ENCODE measurements at places on chromosomes 7 and 10. TPM values are rescaled to one million over a fixed set of nuclear protein-coding genes. Genes with fewer than 3 reads are reported as not detected.

NKX1-2 gene
- total RNA-seq = not detected

KAZALD1 gene
- 4.3 TPM for total RNA-seq

COBL gene
- 0.21 TPM for total RNA-seq

CRTAC1 gene
- total RNA-seq = 0.10 TPM

CSGALNACT2 gene
- total RNA-seq = 8.4 TPM

PCLO gene
- total RNA-seq = 0.03 TPM

DNA sequence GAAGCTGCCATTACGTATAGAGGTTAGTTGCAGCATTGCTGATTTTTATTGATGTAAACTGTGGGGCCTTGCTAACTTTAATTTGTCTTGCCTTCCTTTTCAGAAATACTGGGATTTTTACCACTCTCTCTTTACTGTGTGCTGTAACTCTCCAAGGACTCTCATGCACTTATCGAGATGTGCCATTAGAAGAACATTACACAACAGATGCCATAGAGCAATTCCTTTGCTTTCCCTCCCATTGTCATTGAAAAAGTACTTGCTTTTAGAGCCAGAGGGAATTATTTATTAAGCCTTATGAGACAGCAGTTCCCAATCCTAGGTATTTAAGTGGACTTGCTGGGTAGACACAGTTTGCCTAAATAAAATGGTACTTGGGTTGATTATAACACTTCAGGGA lies 51.7 kb downstream of the ASB4 start:
- no peak for DNase-seq

DNA sequence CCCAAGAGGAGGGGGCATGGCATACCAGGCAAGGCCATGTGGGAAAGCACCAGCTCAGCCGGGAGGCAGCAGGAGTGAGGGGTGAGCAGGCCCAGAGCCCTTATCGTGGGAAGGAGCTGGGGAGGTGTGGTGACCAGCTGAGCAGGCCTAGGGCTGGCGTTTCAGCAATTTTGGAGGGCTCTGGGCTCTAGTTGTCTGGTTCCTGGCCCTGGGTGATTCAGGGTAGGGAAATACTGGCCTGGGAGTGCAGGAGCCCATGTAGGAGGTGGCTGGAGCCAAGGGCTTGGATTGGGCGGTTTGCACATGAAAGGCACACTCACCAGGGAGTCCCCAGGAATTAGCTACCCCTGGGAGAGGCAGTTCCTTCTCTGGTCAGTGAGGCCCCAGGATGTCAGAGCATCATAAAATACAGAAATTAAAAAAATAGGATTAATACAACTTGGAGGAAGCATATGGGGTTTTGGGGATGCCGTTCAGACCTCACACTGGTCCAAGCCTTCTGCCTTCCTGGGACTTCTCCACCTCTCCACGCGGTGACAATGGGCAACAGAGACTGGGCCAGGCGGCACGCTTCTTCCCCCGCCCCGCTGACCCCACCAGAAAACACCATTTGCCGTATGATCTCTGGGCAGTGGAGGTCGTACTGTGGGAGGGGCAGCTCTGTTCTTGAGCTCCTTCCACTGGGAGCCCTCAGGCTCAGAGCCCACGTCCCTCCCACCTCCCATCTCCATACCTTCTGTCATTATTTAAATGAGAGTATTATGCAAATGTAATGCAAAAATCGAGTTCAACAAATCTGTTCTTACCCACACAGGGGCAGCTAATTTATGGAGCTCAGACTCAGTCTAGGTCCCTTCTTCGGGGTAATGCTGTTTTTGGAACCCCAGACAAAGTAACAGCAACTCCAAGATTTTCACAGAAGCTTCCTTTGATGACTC lies 133.0 kb upstream of the FAM20C start:
- no peak for DNase-seq

- no peak for DNase-seq
Measured at GRCh38 chr7:158957921-158958491, 101.6 kb downstream of the DYNC2I1 start.

DNA sequence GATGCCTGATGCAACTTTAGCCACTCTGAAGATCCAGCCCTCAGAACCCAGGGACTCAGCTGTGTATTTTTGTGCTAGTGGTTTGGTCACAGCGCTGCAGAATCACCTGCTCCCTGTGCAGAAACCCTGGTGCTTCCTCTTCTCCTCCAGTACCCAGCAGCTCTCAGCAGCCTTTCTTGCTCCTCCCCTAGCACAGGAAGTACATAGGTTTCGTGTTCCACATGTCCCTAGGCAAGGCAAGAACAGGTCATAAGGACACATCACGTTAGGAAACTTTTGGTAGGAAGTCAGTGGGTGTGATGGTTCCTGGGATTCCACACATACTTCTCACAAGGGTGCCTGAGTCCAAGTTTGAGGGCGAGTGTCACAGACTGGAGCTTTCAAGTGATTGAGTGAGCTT lies 167.9 kb upstream of the PRSS1 start:
- DNase-seq = no peak

DNA sequence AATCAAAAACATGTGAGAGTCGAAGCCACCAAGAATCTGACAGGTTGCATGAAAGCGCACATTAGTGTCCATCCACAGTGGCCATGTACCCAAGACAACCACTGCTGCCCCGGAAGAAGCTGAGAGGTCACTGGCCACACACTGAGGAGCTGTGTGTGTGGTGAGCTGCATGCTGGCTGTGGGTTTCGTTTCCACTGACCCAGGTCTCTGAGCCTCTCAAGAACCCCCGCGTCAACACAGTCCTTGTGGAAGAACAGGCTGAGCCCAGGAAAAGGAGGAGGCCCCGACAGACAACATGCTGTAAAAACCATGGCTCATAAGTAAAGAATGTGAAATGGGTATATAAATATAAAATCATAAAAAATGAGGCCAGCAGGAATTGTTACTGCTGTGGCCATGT lies 8.2 kb downstream of the VIPR2 start:
- no peak for DNase-seq

GRCh38 chr7:66213637-66214036 lies 8.5 kb downstream of the TPST1 start:
- no peak for DNase-seq

- no peak for DNase-seq
Measured at GRCh38 chr10:56679578-56679977, 318.5 kb upstream of the ZWINT start.

- DNase-seq = no peak
Measured at GRCh38 chr10:13351340-13351915, 3.3 kb upstream of the SEPHS1 start.

- DNase-seq = no peak
Measured at GRCh38 chr7:30082686-30083085, 52.1 kb upstream of the MTURN start.

GRCh38 chr10:119737823-119738222 lies 12.0 kb downstream of the INPP5F start:
- DNase-seq = no peak

GRCh38 chr7:44958645-44959344 lies 20.0 kb downstream of the MYO1G start:
- no peak for DNase-seq

All from GM12878 (cell line).